ENCODE measurements at places on chromosomes 12 and 14. TPM values are rescaled to one million over a fixed set of nuclear protein-coding genes. Genes with fewer than 3 reads are reported as not detected.

DNA sequence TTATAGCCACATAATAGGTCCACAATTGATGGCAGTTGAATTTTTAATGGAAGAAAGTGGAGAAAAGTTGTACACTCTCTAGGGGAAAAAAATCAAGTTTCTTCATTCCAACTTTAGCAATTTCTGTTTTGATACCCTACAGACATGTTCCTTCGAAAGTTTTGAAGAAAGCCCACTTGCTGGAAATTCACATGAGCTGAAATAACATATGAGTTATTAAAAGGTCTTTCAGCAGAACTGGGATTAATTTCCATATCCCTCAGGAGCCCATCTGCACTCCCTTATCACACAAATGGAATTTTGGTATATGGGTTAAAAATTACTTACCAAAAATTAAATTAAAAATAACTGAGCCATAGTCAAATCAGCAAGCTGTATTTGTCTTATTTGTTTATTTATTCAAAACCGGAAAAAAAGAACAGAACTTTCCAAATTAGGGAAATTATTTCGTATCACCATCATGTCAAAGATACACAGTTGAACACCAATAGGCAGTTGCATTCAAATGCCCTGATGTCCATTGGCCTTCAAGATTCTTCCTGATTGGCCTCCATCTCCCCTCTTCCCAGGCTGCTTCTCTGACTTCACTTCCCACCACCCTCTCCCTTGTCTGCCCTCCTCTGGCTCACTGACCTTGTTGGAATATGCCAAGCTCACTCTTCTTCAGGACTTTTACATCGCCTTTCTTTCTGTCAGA is 445.5 kb downstream of the EGLN3 start:
- no peak for DNase-seq

DNA sequence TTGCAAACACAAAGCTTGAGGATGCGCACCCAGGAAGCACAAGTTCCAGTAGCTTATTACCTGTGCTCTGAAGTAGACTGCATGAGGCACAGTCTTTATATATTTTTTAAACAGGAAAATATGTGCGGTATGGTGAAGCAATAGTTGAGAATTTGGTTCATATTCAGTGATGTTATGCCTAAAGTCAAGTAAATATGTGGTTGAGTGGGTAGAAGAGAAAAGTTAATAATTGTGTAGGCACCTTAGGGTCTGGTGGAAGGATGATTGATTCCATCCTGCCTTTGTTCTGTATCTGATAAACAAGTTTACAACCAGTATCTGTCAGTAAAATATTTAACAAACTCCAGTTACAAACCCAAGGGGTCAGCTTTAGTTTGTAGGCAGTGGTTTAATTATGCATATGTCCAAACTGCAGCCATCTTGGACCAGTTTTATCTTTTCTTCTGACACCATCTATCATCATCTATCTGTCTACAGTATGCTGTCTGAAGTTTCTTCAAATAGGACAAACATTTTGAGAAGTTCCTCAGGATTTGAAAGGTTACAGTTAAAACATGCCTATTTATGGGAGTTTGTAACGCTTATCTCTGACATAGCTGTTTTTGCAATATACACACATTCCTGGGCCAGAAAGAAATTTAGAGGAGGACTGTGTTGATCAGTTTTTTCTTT is 10.8 kb downstream of the SINHCAF start:
- no peak for DNase-seq

GRCh38 chr12:12717586-12718380 is 615 bp downstream of the CDKN1B start:
- peak; percentile 57 for DNase-seq

C12orf56 gene
- not detected for total RNA-seq

HOXC5 gene
- total RNA-seq: not detected

Measured in B cell (primary cell).